ENCODE measurements at places on chromosomes 6 and 20.
A peak's percentile ranks its signal among the peaks of the same experiment; 100 is the strongest.

- no peak for DNase-seq
Observed at GRCh38 chr20:10014431-10014830, 20.4 kb upstream of the ANKEF1 start.

DNA sequence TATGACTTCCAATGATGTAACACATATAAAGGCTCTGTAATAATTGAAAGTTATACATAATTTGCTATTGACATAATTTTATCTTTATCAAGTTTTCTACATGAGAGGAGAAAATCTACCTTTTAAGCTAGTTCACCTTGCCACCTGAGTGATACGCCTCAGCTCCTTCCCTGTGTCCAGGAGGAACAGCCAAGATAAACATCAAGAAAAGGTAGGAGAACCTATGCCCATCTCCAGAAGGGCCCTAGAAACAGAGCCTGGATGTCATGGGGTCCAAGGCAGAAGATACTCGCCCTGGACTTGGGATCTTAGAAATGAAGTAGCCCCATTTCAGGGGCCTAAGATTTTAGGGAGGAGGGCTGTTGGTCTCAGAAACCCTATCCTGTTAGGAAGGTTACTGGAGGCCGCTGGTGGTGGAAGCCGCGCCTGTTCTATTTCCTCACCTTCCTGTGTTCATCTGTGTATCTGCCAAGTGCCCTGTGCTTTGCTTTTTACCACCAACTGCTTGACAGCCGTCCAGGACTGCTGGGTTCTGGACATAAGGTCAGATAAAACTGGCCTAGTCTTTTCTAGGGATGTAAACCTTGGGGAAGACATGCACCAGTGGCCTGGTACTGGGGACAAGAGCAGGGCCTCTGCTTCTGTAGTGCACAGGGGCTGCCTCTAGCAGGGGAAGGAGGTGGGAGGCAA is 178.5 kb downstream of the ARID1B start:
- DNase-seq: no peak

GRCh38 chr6:139296927-139297326 is 5.1 kb upstream of the TXLNB start:
- DNase-seq: no peak

DNA sequence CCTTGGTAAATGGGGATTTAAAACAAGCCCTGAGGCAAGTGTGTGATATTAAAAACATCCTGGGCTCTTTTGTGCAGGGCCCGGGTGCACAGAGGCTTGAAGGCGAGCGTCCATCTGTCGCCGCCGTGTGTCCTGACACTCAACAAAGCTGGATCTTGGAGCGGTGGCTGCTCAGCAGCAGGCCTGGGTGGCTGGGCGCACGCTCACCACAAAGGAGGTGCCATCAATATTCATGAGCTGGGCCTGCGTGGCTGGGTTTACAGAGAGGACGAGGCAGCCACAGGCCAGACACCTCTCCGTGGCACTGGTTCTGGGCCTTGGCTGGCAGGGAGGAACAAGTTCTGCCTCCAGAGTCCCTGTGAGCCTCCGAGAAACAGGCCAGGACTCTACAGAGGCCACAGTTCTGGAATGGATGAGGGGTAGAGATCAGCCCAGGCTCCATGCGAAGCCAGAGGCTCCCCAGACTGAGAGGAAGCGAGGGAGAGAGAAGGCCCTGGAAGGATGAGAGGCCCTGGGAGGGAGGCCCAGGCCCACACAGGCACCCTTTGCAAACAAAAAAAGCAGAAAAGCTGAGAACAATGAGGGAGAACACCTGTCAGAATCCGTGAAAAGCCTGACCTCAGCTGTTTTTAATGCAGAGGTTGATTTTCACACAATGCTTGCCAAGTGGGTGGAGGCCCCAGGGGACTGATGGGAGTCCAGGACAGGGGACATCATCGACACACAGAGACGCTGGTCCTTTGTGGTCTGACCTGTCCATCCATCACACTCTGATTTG is 21.9 kb downstream of the BHLHE23 start:
- peak; percentile 22 for DNase-seq

DNA sequence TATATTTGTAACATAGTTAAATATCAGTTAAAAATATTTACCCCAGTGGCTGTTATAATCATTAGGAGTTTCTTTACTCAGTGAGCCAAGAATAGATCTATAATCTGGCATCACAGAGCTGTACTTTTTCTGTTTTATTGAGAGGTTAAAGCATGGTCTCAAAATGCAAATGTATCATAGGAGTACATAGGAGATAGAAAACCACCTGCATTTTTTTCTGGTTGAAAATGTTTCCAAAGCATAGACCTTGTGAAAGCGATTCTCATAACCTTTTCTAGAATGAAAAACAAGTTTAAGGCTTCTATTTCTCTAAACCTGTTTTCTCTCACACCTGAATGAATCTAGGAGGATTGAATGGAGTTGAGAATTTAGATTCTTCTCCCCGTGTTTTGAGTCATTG is 14.4 kb downstream of the KCNQ5 start:
- no peak for DNase-seq

- no peak for DNase-seq
Observed at GRCh38 chr6:18110162-18110561, 12.3 kb downstream of the NHLRC1 start.

- no peak for DNase-seq
Observed at GRCh38 chr20:64056639-64056888, 6.4 kb upstream of the TCEA2 start.

Measured in NCI-H2171 (cell line).